Renal pelvis (tissue), 12 donors: ENCODE measurements at places on chromosomes 4 and X.

- no peak for DNase-seq
Observed at GRCh38 chr4:66034671-66035070, 364.4 kb upstream of the EPHA5 start.

DNA sequence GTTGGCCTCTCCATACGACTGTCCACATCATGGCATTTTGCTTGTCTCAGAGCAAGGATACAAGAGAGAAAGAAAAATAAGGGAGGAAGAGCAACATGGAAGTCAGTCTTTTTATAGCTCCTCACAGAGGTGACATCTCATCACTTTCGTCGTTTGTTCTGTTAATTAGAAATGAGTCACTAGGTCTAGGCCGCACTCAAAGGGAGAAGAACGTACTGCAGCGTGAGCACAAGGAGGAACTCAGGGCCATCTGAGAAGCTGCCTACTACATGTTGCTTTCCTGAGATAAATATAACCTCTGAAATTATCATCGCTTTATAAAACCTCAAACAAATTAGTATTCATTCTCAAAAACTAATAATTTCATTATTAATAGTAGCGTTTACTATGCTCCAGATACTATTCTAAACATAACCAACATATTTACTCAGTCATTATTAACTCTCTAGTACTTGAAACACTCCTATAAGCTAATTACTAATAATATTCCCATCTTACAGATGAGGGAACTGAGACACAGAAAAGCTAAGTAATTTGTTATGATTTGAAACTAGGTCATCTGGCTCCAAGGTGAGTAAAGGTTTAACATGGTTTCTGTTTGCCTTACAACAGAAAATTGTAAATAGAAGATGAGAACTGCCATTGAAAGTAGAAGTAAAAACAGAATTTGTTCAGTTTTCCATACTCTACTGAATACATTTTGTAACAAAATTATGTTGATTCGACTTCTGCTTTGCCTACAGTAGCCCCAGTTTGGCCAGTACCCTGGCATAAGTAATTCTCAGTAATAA is 213.2 kb upstream of the UGT8 start:
- DNase-seq, result no peak

DNA sequence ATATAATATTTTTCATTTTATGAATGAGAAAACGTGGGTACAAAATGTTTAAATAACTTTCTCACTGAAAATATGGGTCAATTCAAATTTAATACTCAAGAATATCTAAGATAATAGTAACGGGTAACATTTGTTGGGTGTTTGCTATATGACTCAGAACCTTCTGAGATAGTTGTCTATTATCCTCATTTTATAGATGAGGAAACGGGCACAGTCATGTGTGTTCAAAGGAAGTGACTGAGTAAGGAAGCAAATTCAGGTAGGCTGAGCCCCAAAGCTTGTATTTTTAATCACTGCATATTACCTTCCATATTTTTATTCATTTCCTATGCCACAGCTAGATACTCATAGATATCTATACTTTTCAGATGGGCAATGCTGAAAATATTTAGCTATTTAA is 12.2 kb upstream of the CAMK2D start:
- DNase-seq, result no peak

DNA sequence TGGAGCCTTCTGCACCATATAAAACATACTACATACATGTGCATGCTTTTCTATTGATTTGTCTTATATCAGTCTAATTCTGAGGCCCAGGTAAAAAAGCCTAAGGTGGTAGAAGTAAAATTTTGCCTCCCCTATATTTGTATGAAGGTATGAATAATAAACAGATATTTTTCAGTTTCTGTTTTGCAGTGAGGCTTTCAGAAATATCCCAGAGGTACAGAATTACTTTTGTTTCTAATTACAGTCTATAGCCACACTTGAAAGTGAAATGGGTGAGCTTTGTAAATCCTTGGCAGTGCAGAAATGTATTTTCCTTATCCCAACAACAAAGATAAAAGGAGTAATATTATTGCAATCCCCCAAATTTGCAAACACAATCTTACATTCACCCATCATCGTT is 59.5 kb downstream of the DDX60 start:
- DNase-seq, result no peak

DNA sequence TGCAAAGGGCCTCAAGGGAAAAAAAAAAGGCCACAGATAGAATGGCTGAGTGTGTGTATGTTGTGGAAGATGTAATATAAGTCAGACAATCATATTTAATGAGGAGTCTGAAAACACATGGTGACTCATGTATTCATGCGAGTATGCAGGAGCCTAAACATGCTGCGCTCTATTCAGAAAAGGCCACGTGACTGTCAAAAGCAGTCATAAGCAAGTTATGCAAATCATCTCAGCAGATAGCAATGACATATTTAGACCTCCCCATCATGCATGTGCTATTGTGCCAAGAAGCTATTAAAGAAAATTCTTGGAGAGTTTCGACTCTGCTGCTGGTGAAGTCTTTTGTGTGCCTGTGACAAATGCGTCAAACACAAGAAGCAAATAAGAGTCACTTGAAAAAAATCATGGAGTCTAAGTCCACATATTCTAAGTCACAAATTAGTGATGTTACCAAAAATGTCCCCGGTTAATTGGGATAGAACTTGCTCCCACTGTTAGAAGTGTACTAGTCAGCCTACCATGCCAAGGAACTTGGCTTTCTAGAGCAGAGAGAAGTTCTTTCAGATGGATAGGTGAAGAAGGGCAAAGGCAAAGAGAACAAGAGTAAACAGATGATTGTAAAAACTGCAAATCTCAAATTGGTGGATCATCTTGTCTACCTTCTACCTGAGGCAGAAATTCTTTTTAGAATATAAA is 5.0 kb downstream of the LNX1 start:
- no peak for DNase-seq

DNA sequence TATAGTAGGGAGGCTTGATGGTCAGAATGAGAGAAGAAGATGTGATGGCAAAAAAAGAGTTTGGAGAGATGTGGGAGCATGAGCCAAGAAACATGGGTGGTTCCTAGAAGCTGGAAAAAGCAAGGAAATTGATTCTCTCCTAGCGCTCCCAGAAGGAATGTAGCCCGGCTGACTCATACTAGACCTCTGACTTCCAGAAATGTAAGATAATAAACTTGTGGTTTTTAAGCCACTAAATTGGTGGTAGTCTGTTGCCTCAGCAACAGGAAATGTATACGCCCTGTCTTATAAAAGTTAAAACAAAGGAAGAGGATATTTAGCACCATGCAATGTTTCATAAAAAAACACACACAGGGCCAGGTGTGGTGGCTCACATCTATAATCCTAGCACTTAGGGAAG is 182.7 kb upstream of the PCDH7 start:
- no peak for DNase-seq

DNA sequence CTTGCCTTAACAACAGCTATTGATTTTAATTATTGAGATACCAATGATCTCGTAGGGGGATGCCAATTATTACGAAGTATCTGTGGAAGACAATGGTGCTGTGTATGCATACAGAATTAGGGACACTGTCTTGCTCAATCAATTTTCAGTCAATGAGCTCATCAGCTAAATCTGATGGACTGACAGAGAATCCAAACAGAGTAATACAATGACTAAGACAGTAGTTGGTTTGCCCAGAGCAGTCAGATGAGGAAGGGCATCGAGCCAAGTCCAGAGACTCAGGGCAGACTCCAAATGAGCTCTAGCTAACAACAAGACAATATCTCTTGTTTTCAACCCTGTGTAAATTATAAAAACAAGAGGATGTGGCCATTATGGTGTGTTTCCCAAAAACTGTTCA is 14.7 kb upstream of the GSX2 start:
- no peak for DNase-seq

- DNase-seq, result no peak
Observed at GRCh38 chr4:144718958-144719512, 73.1 kb downstream of the HHIP start.

DNA sequence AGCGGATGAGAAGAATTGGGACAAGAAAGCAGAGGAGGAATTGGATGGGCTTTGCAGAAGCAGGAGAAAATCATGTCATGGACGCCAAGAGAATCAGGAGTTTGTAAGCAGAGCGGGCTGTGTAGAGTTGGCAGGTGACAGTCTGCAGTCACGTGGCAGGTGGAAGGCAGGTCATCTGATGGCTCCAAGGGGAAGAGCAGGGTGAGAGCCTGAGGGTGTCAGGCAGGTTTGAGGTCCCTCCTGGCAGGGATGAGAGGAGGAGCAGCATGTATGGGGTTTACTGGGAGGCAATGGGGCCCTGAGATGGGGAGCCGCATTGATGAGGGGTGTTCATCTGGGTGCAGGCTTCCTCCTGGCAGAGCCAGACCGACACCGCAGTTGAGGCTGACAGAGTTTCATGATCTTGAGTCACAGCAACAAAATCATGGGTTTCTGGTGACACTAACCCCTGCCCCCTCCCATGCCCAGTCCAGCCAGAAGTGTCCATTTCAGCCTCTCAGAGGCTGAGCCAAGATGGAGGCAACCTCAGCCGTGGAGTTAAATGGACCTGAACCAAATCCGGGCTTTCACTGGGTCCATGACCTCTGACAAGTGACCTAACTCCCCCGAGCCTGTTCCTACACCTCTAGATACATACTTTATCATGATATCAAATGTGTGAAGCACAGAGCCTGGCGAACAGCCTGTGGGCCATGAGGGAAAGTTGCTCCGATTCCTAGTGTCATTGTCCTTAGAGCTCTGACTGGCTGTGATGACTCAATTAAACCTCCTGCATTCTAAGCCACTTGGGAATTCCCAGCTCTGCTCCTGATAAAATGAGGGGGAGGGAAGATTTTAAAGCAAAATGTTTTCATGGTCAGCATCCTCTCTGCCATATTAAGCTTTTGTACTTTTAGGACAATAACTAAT is 36.1 kb downstream of the EVC start:
- no peak for DNase-seq

DNA sequence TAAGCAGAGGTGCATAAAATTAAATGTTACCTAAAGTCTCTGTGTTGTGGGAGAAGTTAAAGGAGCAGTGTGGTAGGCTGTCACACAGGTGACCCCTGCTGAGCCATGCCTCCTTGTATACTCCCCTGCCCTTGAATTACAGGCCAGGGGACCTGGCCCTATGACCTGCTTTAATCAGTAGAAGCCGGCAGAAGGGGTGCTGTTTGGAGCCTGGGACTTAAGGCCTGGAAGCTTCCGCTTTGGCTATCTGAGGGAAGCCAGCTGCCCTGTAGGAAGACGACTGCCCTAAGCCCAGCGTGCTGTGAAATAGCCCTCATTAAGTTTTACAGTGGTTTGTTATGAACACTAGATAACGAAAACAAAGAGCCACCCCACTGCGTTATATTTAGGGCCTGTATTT is 34.1 kb downstream of the SPINK2 start:
- DNase-seq, result peak; percentile 65

DNA sequence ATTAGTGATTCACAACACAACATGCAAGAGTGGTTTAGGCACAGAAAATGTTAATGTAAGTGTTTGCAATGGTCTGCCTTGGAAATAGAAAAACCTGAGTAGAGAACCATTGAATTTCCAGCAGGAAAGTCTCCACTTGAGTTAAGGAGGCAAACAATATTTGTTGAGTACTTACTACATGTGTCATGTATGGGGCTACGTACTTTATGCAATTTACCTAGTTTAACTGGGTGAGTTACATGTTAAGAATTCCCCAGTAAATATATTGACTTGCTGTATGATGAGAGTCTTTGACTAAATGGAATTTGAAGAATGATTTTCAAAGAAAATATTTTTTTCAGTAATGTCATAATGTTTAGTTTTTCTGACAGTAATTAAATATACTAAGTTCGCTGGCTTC is 7.8 kb upstream of the NPNT start:
- DNase-seq, result no peak

GRCh38 chrX:111490688-111491087 is 20.8 kb upstream of the SERTM2 start:
- DNase-seq, result no peak
